Chondrocyte (in vitro differentiated cells): ENCODE measurements at places on chromosomes 1 and 21. TPM values are rescaled to one million over a fixed set of nuclear protein-coding genes. Genes with fewer than 3 reads are reported as not detected.

DNA sequence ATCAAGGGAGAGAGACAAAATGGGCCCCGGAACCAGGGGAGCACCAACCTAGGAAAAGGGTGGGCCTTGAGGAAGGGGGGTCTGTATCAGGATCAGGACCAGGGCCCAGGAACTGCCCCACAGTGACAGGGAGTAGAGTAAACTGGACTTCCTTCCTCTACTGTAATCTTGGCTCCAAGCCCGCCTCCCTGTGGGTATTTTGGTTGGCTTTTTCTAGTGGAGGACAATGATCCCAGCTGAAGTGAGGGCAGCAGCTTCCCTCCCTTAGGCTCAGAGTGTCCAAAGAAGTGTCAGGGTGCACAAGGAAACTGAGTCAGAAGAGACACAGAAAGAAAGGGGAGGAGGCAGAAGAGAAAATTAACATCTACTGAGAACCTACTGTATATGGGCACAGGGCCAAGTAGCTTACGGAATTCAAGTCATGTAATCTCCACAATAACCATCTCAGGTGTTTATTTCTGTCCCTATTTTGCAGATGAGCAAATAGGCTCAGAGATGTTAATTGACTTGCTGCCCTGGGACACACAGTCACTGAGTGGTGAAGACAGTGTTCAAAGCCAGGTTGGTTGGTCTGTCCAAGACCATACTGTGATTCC is 4.8 kb downstream of the UBQLN4 start:
- no peak for DNase-seq

FAM78B gene
- total RNA-seq = 0.13 to 0.82 TPM (median 0.22 TPM) in 3 replicates

DNA sequence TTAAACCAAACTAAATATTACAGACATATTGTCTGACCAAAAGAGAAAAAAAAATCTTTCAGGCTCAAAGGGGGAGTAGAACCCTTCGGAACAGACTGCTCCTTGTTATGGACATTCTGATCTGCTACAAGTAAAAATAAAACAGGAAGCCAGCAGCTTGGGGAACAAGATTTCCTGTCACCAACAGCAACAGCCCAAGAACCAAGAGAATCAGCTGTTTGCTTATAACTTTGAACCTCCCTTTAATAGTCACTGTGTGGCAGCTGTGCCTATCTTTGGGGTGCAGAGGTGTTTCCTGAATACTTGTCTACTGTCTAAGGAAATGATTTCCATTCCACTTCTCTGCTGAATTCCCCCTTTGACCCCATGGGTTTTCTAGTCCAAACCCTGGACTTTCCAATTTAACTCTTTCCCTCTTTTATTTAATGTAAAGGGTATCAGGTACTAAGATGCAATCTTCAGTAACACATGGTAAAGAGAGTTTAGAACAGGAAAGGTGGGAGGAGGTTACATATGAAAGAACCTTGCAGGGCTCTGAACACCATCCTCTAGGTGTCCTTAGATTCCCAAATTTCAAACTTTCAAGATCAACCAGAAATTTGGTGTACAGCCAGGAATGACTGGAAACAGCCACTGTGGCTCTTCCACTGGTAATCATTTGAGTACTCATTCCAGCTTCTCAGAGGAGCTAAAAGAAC is 38.6 kb downstream of the GPR3 start:
- no peak for DNase-seq

TFAP2E gene
- total RNA-seq = 0.92 to 1.4 TPM (median 0.97 TPM) in 3 replicates

- DNase-seq = peak; percentile 25
Measured at GRCh38 chr21:44371596-44371995, 18.2 kb downstream of the TRPM2 start.

EPS8L3 gene
- total RNA-seq = not detected in 3 replicates

OVAAL gene
- total RNA-seq = not detected in 3 replicates

- no peak for DNase-seq
Measured at GRCh38 chr1:221437171-221437570, 304.7 kb downstream of the DUSP10 start.

KRTAP19-4 gene
- total RNA-seq = not detected in 3 replicates

IGSF9 gene
- total RNA-seq = not detected in 3 replicates

DNA sequence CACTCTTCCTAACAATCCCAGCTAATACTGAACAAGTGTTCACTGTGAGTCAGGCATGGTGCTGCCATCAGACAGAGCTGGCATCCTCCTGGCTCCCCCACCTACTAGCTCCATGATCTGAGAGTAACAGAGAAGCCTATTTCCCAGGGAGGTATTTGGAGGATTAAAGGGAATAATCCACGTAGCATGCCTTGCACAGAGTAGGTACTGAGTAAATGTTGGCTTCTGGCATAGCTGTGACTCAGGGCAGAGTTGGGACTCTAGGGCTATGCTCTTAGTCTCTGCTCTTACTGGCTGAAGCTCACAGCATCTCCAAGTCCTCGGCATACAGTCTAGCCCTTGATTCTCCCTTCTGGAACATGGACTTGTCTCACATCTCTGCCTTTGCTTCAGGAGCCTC is 8.2 kb downstream of the ARHGEF19 start:
- DNase-seq = no peak

DNA sequence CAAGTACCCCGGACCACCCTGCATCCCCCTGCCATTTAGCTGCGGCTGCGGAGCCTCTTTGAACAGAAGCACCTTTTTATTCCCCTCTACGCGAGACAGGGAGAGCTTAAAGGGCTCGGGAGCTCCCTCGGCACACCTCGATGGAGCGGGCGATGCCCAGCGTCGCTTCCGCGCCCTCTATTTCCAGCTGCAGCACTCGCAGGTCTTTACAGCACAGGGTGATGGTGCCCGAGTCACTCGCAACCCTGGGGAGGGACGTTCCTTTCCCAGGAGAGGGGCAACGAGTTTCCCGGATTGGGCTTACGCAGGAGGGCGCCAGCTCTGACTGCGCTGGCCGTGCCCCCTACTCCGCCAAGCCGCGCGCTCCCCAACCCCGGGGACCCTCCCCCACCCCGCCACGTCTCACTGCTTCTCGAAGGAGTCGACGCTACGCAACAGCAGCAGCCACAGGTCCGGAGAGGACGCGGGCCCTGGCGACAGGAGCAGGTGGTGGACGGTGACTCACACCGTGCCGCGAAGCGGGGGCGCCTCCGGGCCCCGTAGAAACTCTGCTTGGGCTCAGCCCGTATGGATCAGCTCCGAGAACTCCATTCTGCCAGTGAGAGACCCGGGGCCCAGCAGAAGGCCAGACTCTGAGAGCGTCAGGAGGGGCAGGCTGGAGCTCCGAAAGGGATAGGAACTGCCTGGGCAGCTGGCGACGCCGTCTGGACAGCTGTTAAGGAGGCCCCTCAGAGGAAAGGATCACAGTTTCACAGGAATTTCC is 5.8 kb upstream of the FAM167B start:
- DNase-seq = no peak

- DNase-seq = no peak
Measured at GRCh38 chr1:159214149-159214760, 9.6 kb downstream of the ACKR1 start.

ANKRD34A gene
- total RNA-seq = 1.2 to 3.1 TPM (median 2.0 TPM) in 3 replicates

DNA sequence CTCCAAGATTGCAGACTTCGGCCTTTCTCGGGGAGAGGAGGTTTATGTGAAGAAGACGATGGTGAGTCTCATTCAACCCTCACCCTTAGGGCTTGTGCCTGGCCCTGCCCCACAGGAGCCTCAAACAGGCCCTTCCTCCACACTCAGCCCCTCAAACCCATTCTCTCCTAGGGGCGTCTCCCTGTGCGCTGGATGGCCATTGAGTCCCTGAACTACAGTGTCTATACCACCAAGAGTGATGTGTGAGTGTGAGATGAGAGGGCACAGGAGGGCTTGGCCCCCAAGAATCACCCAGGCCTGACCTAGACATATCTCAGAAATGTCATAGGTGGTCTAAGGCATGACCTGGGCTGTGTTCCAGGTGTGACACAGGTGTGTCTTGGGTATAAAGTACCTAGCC is 18.3 kb upstream of the MPL start:
- no peak for DNase-seq

IRF6 gene
- total RNA-seq = 0.13 to 0.25 TPM in 2 of 3 replicates, not detected in the other

AGBL4 gene
- not detected in 3 replicates for total RNA-seq
